H54 (cell line): ENCODE measurements at places on chromosomes 6 and 20.

DNA sequence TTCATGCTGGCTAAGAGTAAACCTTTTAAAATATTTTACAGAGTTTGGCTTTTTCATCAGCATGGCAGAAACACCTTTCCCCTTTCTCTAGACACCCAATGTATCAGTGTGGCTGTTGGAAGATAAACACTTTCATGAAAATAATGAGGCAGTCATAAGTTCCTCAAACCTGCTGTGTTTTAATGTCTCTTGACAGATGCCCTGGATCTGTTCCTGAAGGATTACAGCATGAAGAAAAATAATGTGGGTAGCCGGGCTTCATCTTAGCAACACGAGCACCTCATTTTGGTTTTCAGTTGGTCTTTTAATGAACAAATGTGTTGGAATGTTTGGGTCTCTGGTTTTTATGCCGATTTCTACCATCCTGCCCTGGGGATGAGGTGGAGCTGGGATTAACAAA, 45.5 kb upstream of the UNC93A start:
- no peak for DNase-seq

GRCh38 chr6:8743170-8743745, 307.9 kb upstream of the SLC35B3 start:
- peak; percentile 9 for DNase-seq

DNA sequence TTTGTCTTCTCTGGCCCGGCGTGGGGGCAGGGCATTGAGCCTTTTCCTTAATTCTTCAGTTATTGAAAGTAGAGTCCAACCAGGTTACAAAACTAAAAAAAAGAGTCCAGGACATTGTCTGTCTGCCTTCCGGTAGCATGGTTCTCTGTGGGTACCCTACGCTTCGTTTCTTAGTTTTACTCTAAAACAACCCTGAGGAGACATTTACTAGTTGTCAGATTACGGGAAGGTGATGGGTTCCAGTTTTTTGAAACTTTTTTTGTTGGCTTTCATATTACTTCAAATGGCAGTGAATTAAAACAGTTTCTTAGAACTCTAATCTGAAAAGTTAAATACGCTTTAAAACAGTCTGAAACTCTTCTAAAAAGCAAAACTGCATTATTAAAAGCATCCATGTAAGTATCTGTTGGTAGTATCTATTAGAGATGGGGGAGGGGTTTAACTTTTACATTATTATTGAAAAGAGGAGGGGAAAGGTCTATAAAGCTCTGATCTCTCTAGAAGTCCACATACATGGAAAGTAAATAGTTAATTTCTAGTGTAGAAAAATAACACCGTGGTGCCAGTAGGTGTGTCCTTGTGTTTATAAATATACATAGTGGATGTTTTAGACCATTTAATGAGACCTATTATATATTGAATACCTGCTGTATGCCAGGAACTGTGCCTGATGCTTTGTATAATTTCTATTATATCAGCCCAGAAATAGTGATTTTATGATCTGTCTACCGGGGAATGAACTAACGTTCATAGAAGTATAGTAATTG, 2.2 kb downstream of the BICRAL start:
- DNase-seq, result no peak

- DNase-seq, result no peak
Observed at GRCh38 chr6:129534926-129535325, 175.1 kb downstream of the ARHGAP18 start.

DNA sequence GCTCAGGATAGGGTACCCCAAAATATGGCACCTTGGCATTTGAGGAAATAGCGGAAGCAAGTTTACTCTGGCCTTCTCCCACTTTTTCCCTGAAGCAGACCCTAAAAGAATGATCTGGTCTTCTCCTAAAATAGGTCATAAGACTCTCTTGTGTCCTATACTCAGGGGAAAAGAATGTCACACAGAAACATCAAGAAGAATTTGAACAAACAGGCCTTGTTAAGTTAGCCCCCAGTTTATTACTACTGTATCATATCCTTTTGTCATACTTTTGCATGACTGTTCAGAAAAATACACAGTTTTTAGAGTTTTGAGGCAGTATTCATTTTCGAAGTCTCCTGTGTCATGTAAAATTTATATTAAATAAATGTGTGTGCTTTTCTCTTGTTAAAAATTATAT, 12.5 kb downstream of the TAAR2 start:
- no peak for DNase-seq

DNA sequence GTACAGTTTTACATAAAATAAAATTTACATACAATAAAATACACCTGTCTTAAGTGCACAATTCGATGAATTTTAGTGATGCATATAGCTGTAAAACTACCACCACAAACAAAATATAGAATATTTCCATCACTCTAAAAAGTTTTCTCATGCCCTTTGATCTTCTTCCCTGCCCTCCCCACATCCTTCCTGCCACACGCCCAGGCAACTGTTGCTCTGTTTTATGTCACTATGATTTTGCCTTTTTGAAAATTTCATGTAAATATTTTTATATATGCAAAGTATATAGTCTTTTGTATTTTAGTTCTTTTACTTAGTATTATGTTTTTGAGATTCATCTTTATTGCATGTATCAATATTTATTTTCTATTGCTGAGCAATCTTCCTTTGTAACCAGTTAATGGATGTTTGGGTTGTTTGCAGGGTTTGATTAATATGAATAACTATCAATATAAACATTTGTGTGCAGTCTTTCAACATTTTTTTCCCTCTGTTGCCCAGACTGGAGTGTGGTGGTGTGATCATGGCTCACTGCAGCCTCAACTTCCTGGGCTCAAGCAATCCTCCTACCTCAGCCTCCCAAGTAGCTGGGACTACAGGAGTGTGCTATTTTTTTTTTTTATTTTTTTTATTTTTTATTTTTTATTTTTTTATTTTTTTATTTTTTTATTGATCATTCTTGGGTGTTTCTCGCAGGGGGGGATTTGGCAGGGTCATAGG, 23.8 kb upstream of the SAMHD1 start:
- DNase-seq, result no peak
